ENCODE measurements at places on chromosomes 6 and 20. TPM values are rescaled to one million over a fixed set of nuclear protein-coding genes. Genes with fewer than 3 reads are reported as not detected.

Gene SLC22A2
- total RNA-seq, result not detected

Gene KCNG1
- 77.5 TPM for total RNA-seq

Gene MAP7
- 60.7 TPM for total RNA-seq

Gene LMBRD1
- total RNA-seq, result 26.3 TPM

Gene TLDC2
- not detected for total RNA-seq

Gene MEI4
- not detected for total RNA-seq

Gene DEFB124
- not detected for total RNA-seq

Gene CRNKL1
- total RNA-seq, result 30.5 TPM

Gene PNPLA1
- not detected for total RNA-seq

Gene GNMT
- not detected for total RNA-seq

Gene MROH8
- total RNA-seq, result 0.05 TPM

Gene MRAP2
- 0.95 TPM for total RNA-seq

Gene TRERF1
- total RNA-seq, result 2.8 TPM

Gene ZC3H12D
- total RNA-seq, result 0.02 TPM

Gene HDGFL1
- total RNA-seq, result not detected

Gene RIOK1
- 26.2 TPM for total RNA-seq

Gene TPD52L1
- 107 TPM for total RNA-seq

Gene TUBB2B
- 16.2 TPM for total RNA-seq

Gene ADGRF5
- not detected for total RNA-seq

Gene DLK2
- not detected for total RNA-seq

Gene CNBD2
- 7.1 TPM for total RNA-seq

Gene RBPJL
- total RNA-seq, result not detected

Gene ASIP
- total RNA-seq, result not detected

Gene TAGAP
- total RNA-seq, result not detected

Gene PHACTR1
- not detected for total RNA-seq

Gene RIN2
- 40.8 TPM for total RNA-seq

Gene LCA5
- total RNA-seq, result 1.3 TPM

Gene OR2J2
- total RNA-seq, result not detected

Gene VSTM2L
- total RNA-seq, result not detected

Gene PHF10
- total RNA-seq, result 25.4 TPM

Gene LGSN
- total RNA-seq, result 17.1 TPM

Gene TFAP2C
- 11.3 TPM for total RNA-seq

Gene ACTL10
- total RNA-seq, result not detected

Gene LHFPL5
- not detected for total RNA-seq

Gene COL20A1
- total RNA-seq, result 0.06 TPM

Gene HIVEP2
- total RNA-seq, result 2.7 TPM

Gene KCTD20
- 67.0 TPM for total RNA-seq

Gene PNLDC1
- total RNA-seq, result not detected

Gene APOBEC2
- total RNA-seq, result not detected

Gene CDSN
- not detected for total RNA-seq

Gene SERPINB1
- 247 TPM for total RNA-seq

Gene KIF25
- total RNA-seq, result not detected

Gene CRISP2
- not detected for total RNA-seq

Gene SLC44A4
- 0.07 TPM for total RNA-seq
